Endodermal cell (in vitro differentiated cells): ENCODE measurements at places on chromosomes 12 and 14. TPM values are rescaled to one million over a fixed set of nuclear protein-coding genes. Genes with fewer than 3 reads are reported as not detected.

Gene CTDSP2
- 141 and 148 TPM in 2 replicates for total RNA-seq

Gene SLC38A4
- total RNA-seq = 0.14 TPM in 1 of 2 replicates, not detected in the other

Gene GPR65
- total RNA-seq = not detected in 2 replicates

Gene TSPAN9
- total RNA-seq = 73.5 and 80.8 TPM in 2 replicates

Gene OR6C74
- not detected in 3 replicates for total RNA-seq

Gene KRT78
- total RNA-seq = not detected in 2 replicates

Gene OR11H6
- not detected in 2 replicates for total RNA-seq

Gene ACSS3
- total RNA-seq = 27.5 and 29.4 TPM in 2 replicates

Gene PPP4R4
- 8.4 to 10.2 TPM (median 8.7 TPM) in 3 replicates for total RNA-seq

Gene CKB
- total RNA-seq = 565 and 602 TPM in 2 replicates

- no peak overlapping the region for H3K4me3 ChIP-seq
- H3K36me3 ChIP-seq = peaks cover 89% of the 10 kb centered on the region
Observed at GRCh38 chr12:95703986-95704385, 86.6 kb downstream of the NTN4 start.

GRCh38 chr14:36130186-36130585 lies 46.3 kb downstream of the PTCSC3 start:
- H3K4me3 ChIP-seq = no peak overlapping the region
- H3K4me1 ChIP-seq = no peaks in the 10 kb centered on the region
- no peak overlapping the region for H3K27ac ChIP-seq
- H3K36me3 ChIP-seq = no peaks in the 10 kb centered on the region
- no peaks in the 10 kb centered on the region for H3K27me3 ChIP-seq
- no peak for DNase-seq

DNA sequence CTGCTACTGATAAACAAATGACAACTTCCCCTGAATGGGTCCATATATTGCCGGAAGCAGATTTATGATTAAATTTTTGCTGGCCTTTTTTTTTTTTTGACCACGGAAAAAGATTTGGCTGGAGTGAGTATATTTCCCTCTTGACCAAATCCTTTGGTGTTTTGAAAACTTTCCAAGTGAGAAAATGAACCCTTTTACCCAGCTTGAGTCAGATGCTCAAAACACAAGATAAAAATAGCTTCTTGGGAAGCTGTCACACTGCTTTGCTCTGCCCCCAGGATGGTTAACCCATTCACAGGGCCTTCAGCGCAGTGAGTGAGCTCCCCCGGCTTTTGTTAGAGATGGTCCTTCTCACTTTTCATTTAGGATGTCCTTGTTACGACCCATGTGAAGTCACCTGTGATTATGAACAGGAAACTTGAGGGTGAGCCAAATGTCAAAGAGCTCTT lies 224.3 kb downstream of the PELI2 start:
- DNase-seq = no peak
- no peaks in the 10 kb centered on the region for H3K27me3 ChIP-seq
- no peaks in the 10 kb centered on the region for H3K36me3 ChIP-seq
- H3K4me3 ChIP-seq = no peak overlapping the region
- no peaks in the 10 kb centered on the region for H3K4me1 ChIP-seq

DNA sequence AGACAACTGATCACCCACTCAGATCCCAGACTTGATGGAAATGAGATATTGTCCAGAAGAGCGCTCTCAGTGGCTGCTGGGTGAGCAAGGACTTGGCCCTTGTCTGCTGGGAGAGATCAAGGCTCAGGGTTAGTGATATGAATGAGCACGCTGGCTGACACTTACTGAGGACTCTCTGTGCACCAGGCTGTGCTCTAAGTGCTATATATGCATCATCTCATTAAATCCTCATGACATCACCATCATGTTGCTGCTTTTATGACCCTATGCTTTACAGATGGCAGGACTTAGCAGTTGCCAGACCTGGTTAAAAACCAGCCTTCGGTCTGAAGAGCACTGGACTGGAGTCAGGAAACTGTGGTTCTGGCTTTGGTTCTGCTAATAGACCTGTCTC lies 260.9 kb downstream of the VRK1 start:
- no peak overlapping the region for H3K27ac ChIP-seq
- no peaks in the 10 kb centered on the region for H3K36me3 ChIP-seq
- no peak overlapping the region for H3K4me3 ChIP-seq

- H3K4me3 ChIP-seq = no peak overlapping the region
- peak; percentile 33 for DNase-seq
- H3K4me1 ChIP-seq = no peaks in the 10 kb centered on the region
- no peak overlapping the region for H3K27ac ChIP-seq
Observed at GRCh38 chr12:50021031-50021430, 4.3 kb downstream of the RACGAP1 start.

DNA sequence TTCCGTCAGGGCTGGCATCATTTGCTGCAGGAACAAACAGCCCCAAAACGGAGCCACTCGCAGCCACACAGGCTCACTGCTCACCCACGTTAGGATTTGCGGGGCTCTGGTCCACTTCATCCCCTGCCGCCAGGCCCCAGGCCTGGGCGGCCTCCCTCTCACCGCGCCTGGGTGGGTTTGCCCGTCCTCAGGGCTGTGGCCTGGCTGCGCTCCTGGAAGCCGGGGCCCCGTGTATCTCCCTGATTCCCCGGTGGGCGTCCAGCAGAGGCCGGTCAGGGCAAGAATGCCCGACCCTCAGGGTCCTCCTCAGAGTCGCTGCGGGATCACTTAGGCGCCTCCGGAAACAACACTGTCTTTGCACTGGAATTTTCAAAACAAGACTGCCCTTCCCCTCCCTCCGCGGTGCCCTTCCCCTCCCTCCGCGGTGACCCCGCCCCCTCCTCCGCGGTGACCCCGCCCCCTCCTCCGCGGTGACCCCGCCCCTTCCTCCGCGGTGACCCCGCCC lies 15.7 kb upstream of the FBRSL1 start:
- no peaks in the 10 kb centered on the region for H3K4me1 ChIP-seq
- no peak overlapping the region for H3K4me3 ChIP-seq
- no peaks in the 10 kb centered on the region for H3K36me3 ChIP-seq
- H3K27ac ChIP-seq = no peak overlapping the region

GRCh38 chr14:35964697-35965286 lies 138.7 kb downstream of the BRMS1L start:
- H3K4me3 ChIP-seq = no peak overlapping the region
- no peaks in the 10 kb centered on the region for H3K27me3 ChIP-seq
- no peak for DNase-seq
- H3K4me1 ChIP-seq = peaks cover 3% of the 10 kb centered on the region
- H3K36me3 ChIP-seq = no peaks in the 10 kb centered on the region
- H3K27ac ChIP-seq = peak overlapping the region; percentile 64

GRCh38 chr12:127401536-127401935 lies 865.4 kb upstream of the TMEM132C start:
- no peak for DNase-seq
- H3K4me1 ChIP-seq = no peaks in the 10 kb centered on the region
- H3K4me3 ChIP-seq = no peak overlapping the region
- H3K27me3 ChIP-seq = peaks cover 47% of the 10 kb centered on the region
- no peak overlapping the region for H3K27ac ChIP-seq

DNA sequence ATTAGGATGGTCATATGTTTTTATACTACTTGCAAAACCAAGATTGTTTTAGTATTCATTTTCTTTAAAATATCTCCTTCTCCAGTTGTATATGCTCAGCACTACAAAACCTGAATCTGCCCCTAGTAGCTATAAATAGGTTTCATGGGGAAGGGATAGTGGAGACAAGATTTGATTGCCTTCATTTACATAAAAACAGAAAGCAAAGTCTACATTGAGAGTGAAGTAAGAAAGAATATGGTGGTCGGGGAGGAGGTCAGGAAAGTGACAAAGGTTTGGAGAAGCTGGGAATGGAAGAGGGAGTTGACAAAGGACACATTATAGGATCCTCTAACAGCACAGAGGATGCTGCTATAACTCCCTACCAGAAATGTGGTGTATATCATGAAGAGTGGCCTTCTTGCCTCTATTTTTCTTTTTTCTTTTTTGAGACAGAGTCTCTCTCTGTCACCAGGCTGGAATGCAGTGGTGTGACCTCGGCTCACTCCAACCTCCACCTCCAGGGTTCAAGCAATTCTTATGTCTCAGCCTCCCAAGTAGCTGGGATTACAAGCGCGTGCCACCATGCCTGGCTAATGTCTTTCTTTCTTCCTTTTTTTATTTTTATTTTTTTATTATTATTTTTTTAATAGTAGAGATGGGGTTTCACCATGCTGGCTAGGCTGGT lies 6.6 kb upstream of the LRP6 start:
- peaks cover 3% of the 10 kb centered on the region for H3K4me1 ChIP-seq
- no peak overlapping the region for H3K27ac ChIP-seq
- no peaks in the 10 kb centered on the region for H3K27me3 ChIP-seq

DNA sequence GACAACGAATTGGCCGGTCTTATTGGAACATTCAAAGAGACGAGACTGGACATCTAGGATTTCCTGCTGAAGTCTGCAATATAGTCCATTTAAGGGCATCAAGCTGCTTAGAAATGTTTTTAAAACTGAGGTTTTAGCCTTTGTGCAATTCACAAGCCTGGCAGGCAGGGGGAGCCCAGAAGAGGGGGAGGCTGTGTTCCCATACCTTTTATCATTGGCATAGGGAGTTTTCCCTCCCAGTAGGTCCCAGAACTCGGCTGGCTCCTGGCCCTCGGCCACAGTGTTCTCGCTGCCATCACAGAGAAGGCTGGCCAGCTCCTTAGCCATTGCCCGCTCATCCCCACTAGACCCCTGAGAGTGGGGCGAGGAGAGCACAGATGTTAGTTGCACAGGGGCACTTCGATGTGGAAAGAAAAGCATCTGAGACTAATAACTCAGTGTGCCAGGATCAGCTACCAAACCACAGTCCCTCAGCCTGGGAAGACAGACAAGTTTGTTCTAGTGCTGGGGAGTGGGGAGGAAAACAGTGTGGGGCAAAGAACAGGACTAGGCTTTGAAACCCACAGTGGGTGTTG lies 15.1 kb downstream of the AVIL start:
- H3K4me1 ChIP-seq = no peaks in the 10 kb centered on the region
- no peaks in the 10 kb centered on the region for H3K27me3 ChIP-seq

DNA sequence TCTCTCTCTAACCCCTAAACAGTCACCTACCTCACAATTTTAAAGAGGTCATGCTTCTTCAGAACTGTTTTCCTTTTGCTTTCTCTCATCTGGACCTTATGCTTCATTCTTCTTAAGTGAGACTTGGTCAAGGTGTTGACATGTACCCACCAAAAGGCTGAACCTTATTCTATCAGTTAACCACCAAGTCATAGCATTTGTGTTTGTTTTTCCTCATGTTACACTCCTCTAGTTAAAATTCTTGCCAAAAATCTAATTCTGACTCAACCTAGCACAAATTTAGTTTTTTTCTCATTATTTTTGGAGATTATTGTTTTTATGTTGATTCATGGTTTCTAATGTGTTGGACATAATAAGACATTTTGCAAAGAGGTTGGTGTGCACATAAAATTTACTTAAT lies 578.6 kb downstream of the SLC16A7 start:
- H3K4me3 ChIP-seq = no peak overlapping the region
- no peak overlapping the region for H3K27ac ChIP-seq
- no peaks in the 10 kb centered on the region for H3K36me3 ChIP-seq
- no peaks in the 10 kb centered on the region for H3K27me3 ChIP-seq
- H3K4me1 ChIP-seq = no peaks in the 10 kb centered on the region

DNA sequence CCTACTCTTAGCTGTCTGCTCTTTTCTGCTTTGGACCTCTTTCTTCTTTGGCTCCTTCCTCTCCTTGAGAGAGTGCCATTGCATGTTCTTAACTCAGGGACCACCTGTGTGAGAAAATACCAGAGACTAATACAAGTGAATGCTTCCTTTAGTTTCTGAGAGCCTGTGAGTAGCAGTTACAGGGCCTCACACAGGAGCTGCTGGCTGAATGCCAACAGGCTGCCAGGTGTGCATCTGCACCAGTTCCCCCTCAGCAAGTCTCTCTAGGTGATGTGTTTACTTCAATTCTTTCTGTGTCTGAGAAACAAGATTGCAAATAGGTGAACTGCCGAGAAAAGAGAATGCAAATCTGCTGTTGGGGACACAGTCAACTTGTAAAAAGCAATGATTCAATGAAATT lies 108.2 kb downstream of the STXBP6 start:
- no peak overlapping the region for H3K4me3 ChIP-seq
- H3K27ac ChIP-seq = no peak overlapping the region
- no peak for DNase-seq
- H3K36me3 ChIP-seq = no peaks in the 10 kb centered on the region

DNA sequence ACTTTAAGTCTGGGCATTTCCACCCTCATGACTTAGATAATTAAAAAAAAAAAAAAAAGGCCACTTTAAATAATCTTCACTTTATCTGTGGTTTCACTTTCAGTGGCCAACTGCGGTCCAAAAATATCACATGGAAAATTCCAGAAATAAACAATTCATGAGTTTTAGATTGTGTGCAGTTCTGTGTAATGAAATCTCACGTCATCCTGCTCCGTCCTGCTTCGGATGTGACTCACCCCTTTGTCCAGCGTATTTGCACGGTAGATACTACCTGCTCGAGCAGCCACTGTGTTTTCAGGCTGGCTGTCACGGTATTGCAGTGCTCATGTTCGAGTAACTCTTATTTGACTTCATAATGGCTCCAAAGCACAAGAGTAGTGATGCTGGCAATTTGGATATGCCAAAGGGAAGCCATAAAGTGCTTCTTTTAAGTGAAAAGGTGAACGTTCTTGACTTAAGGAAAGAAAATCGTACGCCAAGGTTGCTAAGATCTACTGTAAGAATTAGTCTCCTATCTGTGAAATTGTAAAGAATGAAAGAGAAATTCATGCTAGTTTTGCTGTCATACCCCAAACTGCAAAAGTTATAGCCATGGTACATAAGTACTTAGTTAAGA lies 2.4 kb downstream of the E2F7 start:
- no peak for DNase-seq
- no peak overlapping the region for H3K27ac ChIP-seq
- H3K27me3 ChIP-seq = no peaks in the 10 kb centered on the region

DNA sequence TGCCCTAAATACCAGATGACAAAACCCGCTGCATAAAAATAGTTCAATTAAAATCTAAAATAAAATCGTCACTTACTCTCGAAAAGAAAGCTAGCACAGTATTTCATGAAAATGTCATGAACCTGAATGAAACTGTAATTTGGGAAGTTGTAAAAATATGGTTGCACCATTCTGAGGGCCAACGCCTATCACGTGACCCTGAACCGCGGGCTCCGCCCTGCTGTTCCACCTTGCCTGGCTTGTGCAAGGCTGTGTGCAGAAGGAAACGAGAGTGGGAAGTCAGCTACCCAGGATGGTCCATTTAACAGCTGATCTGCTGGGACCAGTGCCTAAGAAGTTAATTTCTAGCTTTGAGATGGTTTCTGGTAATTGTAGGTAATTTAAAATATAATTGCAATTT lies 91.7 kb upstream of the BMP4 start:
- no peak for DNase-seq
- no peaks in the 10 kb centered on the region for H3K27me3 ChIP-seq
- H3K4me3 ChIP-seq = no peak overlapping the region
- H3K27ac ChIP-seq = no peak overlapping the region
- H3K36me3 ChIP-seq = no peaks in the 10 kb centered on the region

GRCh38 chr12:76777765-76778216 lies 13.9 kb downstream of the ZDHHC17 start:
- no peak overlapping the region for H3K27ac ChIP-seq
- peaks cover 6% of the 10 kb centered on the region for H3K4me1 ChIP-seq
- no peak overlapping the region for H3K4me3 ChIP-seq

- H3K4me3 ChIP-seq = no peak overlapping the region
- no peaks in the 10 kb centered on the region for H3K36me3 ChIP-seq
- DNase-seq = no peak
- H3K4me1 ChIP-seq = peaks cover 3% of the 10 kb centered on the region
Observed at GRCh38 chr14:51972566-51972965, 16.8 kb upstream of the RTRAF start.

- H3K4me1 ChIP-seq = peaks cover 14% of the 10 kb centered on the region
- H3K36me3 ChIP-seq = no peaks in the 10 kb centered on the region
- H3K4me3 ChIP-seq = no peak overlapping the region
Observed at GRCh38 chr14:69617796-69618195, 6.4 kb downstream of the SUSD6 start.
